ENCODE measurements at places on chromosomes 6 and 20. TPM values are rescaled to one million over a fixed set of nuclear protein-coding genes. Genes with fewer than 3 reads are reported as not detected.

DNA sequence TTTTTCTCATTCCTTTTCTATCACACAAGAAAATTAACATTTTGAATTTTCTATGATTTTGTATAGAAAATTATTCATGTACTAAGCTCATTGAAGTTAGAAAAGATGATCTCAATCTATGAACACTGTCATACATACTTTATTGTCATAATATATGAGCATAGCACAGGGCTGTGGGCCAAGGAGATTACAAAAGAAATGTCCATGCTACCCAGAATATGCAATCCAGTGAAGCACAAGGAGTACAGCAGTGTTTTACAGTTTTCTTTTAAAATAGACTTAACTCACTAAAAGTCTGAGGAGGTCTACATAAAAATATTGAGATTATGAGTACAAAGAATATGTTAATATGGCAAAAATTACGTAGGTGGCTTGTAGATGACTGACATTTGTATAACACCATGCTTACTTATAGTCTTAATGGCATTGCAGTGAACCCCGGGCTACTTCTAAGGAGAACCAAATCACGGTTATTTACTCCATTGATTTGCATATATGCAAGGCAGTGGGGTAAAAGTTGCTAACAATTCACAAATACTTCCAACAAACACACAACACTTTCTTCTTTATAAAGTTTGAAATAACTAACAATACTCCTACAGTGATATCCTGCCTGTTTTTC, 257.1 kb downstream of the BCKDHB start:
- DNase-seq, result peak; percentile 51

GRCh38 chr20:58989196-58989595, 8.1 kb downstream of the NELFCD start:
- no peak for DNase-seq

- no peak for DNase-seq
Measured at GRCh38 chr6:21893793-21894192, 300.2 kb downstream of the SOX4 start.

- DNase-seq, result peak; percentile 91
Measured at GRCh38 chr6:83505356-83505755, 7.0 kb upstream of the PRSS35 start.

GRCh38 chr6:15404685-15404980, 158.8 kb downstream of the JARID2 start:
- no peak for DNase-seq

GRCh38 chr6:165568326-165568725, 94.7 kb downstream of the PDE10A start:
- DNase-seq, result no peak

DNA sequence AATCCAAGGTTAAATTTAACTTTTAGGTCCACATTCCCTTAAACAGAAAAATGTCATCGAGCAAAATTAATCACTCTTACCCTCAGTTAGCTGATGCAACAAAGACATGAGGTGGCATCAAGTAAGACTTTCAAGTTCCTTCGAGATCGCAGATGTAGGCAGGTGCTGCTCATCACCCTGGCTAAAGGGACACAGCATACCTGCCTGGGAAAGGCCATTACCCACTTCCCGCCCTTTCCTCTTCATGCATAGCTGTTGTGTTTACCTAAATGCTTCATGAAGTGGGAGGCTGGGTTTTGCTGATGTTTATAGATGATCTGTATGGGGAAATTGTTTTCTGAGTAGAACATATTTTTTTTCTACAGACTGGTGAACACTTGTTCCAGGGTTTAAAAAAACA, 67.7 kb downstream of the GFRA4 start:
- DNase-seq, result no peak

- DNase-seq, result no peak
Measured at GRCh38 chr20:44701858-44702256, 13.3 kb upstream of the CCN5 start.

DNA sequence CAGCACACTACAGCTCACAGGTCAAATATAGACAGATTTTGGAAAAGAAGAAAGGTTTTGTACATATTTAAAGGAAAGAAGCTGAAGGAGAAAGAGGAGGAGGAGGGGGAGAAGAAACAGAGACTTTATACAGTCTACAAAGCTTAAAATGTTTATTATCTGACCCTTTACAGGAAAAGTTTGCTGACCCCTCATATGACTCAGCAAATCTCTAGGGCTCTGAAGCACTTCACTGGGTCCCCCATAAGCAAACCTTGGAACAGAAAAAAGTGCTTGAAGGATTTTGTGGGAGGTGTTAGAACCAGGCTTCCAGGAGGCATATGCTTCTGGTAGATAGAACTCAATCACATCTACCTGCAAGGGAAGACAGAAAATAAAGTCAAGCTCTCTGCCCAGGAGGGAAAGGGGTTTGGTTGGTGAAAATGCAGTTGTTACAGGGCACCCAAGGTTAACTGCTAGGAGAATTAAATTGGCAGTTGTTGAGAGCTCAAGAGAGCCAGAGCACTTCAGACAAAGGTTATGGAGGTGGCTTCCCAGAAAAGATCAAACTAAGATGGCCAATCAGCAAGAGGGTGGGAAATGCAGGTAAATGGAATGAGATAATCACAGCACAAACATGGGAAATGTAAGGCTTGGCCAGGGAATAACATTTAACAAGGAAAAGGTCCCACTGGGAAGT, 207.4 kb upstream of the SGK1 start:
- no peak for DNase-seq

GRCh38 chr6:108068618-108069017, 5.9 kb downstream of the OSTM1 start:
- no peak for DNase-seq

DNA sequence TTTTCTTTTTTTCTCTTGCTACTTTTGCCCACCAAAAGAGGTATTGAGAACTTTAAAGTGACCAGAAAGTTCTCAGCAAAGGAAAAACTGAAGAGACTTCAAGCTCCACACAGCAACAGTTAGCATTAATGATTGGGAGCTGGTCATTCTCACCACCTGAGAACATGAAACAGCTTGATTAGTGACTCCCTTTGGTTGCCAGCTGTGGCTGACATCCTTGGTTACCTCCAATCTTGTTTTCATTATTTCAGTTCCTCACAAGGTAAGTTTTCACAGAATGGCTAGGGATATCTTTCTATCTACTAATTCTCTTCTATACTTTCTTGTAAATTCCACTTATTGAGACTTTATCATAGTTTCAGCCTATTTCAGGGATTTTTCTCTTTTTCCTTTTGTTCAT, 427.9 kb downstream of the QKI start:
- DNase-seq, result no peak

- no peak for DNase-seq
Measured at GRCh38 chr6:18485660-18486435, 98.7 kb downstream of the RNF144B start.

DNA sequence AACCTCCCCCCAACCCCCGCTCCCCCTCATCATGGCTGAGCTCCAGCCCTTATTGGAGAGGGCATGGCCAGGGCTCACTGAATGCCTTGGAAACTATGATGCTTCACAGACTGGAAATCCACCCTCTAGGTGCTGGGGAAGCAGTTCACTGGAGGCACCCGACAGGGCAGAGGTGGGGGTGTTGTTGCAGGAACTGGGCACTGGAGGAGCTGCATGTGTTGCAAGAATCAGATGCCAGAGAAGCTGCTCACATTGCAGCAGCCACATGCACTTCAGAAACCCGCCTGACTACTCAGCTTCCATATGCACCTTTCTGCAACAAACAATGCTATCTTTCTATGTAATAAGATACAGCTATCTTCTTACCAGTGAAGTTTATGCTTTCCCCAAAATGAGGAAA, 7.9 kb upstream of the TBPL1 start:
- DNase-seq, result no peak

DNA sequence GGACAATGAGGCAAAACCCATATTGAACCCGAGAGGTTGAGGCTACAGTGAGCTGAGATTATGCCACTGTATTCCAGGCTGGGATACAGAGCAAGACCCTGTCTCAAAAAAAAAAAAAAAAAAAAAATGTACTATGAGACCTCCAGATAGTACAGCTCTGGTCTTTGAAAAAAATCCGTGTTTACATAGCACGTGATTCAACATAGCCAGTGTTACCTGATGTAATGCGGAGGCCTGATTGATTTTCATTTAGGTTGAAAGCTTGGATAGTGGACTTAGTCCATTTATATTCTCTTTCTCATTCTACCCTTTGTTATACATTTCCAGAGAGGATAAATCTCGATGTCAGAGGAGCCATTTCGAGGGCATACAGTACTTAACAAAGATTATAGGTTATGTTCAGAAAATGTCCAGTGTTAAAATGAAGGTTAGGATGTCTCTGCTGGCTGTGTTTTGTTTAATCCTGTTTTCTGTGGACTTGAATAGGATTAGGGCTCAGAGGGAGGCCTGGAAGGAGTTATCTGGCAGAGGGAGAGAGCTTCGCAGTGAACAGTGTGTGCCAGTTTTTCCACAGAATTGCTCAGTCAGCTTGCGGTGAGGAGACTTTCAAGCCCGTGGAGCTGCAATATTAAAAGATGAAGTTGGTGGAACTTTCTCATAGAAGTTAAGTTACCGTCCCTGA, 33.9 kb upstream of the BCLAF1 start:
- peak; percentile 84 for DNase-seq

DNA sequence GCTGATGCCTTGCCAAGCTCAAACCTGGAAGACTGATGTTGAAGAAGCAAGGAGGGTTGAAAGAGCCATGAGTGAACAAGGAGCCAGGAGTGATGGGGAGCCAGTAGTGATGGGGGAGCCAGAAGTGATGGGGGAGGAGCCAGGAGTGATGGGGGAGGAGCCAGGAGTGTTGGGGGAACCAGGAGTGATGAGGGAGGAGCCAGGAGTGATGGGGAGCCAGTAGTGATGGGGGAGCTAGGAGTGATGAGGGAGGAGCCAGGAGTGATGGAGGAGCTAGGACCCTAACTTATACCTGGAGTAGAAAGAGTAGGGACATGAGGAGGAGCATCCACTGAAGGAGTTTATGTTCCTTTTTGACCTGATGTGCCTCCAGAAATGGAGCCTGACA, 14.6 kb upstream of the CD93 start:
- no peak for DNase-seq

DNA sequence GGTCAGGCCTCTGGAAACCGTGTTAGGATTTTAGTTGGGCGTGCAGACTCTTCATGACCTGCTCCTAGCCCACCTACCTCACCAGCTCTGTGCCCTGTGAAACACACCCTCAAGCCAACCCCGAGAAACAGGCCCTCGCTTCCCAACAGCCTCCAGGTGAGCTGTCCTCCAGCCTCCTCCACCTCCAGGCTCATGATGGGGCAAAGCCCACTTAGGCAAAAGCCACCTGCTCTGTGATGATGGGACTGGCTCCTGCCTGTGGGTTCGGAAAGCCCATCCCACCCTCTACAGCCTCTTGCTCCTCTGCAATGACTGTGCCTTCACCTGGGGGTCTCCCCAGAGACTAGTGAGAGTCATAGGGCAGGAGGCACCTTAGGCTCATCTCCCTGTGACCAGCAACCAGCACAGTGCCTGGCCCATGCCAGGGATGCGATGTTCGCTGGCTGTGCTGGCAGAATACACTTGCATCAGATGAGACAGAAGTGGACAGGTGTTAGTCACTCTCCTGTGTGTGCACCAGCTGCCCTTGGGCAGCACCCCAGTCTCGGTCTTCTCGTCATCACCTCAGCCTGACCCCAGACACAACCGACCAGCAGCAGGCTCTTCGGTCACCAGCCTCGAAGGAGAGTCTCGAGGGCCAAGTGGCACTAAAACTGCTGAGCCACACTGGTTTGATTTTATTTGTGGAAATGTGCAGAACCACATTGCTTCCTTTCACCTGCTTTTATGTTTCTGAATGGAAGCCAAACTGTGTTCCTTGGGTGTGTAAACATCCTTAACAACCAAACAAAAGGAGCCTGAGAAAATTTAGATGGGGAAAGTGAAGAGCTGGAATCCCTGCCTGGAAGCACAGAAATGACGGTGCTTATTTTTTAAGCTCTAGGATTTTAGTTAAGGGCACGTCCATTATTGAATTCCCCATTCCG, 10.7 kb downstream of the PXDC1 start:
- no peak for DNase-seq

GRCh38 chr6:24799541-24799915, 811 bp upstream of the ARMH2 start:
- DNase-seq, result no peak

DNA sequence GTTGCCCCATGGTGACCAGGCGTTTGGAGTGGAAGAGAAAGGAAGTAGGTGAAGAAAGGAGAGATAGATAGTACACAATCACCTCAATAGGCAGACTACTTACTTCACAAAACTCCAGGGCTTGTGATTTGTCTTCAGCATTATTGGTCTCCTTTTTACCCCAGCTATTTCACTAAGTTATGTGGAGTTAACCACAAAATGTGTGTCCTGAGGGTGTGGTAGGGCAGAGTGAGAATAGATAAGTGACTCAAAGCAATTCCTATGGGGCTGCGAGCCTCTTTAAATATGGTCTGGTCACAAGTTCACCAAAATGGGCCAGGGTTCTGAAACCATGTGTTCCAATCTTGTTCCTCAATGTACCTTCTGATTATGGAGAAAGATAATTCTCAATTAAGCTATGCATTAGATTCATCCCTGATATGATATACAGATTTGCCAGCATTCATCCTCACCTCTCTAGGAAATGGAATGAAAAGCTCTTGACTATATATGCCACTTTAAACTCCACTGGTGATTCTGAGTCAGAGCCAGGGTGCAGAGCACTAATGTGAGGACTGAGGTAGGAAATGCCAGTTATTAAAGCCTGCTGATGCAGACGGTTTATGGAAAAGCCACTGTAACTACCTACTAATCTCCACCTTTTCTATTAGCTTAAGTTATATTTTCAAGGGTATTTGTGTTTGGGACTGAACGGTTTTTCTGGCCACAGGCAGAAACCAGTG, 310.6 kb upstream of the MANEA start:
- DNase-seq, result no peak

DNA sequence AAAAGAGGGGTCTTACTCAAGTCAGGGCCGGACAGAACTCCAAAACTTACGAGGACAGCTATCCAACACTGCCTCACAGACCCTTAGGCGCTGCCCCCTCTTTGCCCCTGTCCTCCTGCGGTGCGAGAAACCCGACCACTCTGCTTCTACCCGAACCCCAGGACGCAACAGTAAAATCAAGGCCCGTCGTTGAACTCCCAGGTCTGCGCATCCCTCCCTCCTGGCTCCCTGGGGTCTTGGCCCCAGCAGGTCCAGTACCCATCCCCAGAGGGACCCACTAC, 6.4 kb downstream of the OLIG3 start:
- DNase-seq, result no peak

DNA sequence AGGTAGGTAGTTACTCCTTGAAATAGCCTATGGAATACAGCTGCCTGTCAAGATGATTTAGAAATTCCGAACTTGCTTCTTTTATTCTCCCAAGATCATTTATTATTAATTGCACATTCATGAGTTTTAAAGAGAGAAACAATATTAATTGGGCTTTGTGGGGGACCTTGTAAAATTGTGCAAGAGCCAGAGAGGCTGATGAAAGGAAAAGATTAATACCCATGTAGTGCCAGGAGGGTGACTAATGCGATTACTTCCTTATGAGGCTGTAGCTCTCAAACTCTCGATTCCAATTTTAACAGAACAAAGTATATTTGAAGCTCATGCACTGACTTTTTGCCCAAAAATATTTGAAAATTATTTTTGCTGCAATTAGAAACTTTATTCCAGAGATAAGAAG, 423.8 kb upstream of the ID4 start:
- no peak for DNase-seq

GRCh38 chr6:108350528-108350927, 55.7 kb downstream of the AFG1L start:
- DNase-seq, result no peak

The C2 gene
- 4.3 TPM for polyA plus RNA-seq

The CD109 gene
- 15.0 TPM for polyA plus RNA-seq

The CENPQ gene
- polyA plus RNA-seq, result 9.3 TPM

The REM1 gene
- polyA plus RNA-seq, result 3.6 TPM

The CAGE1 gene
- 0.08 TPM for polyA plus RNA-seq

The TRIM15 gene
- 0.64 TPM for polyA plus RNA-seq

The CGA gene
- 3.1 TPM for polyA plus RNA-seq

The SLPI gene
- polyA plus RNA-seq, result not detected

The SNAI1 gene
- polyA plus RNA-seq, result 14.0 TPM

The HLA-DRB1 gene
- 8.4 TPM for polyA plus RNA-seq
